ENCODE measurements at places on chromosomes 6 and 20.

DNA sequence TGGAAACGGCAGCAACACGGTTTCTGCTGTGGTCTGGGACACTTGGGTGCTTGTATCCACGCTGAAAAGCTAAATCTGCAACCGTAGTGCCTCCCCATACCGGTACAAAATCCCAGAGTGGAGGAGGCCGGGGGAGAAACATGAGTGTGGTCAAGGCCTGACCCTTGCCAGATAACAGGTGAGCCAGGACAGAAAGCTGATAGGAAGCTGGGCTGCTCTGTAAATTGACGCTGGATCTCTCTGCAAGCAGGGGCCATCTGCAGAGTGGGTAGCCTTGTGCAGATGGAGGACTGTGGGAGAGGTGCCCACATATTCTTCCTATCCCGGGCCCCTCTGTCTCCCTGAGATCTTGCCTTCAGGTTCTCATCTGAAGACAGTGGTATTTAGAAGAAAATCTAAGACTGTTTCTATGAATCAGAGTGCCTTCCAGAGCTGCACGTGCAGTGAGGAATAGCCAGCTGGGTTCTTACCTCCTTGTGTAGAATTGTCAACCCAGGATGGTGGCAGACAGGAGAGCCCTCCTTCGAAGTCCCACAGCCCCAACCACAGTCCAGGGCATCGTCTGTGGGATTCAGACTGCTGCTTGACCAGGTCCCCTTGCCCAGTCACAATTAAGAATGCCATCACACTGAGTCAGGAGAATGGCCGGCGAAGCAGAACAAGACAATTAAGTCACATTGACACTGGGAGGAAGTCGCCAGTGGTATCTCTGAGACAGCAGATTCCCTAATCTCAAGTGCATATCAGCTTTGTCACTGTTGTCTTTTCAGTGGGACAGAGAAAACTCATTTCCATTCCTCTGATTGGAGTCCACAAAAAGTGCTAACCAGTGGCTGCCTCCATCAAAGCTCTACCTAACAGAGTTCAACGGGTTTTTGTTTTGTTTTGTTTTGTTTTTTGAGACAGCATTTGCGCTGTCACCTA lies 100.0 kb upstream of the RIPOR2 start:
- DNase-seq = no peak

- no peak for DNase-seq
Observed at GRCh38 chr20:37282556-37282955, 6.9 kb upstream of the MANBAL start.

DNA sequence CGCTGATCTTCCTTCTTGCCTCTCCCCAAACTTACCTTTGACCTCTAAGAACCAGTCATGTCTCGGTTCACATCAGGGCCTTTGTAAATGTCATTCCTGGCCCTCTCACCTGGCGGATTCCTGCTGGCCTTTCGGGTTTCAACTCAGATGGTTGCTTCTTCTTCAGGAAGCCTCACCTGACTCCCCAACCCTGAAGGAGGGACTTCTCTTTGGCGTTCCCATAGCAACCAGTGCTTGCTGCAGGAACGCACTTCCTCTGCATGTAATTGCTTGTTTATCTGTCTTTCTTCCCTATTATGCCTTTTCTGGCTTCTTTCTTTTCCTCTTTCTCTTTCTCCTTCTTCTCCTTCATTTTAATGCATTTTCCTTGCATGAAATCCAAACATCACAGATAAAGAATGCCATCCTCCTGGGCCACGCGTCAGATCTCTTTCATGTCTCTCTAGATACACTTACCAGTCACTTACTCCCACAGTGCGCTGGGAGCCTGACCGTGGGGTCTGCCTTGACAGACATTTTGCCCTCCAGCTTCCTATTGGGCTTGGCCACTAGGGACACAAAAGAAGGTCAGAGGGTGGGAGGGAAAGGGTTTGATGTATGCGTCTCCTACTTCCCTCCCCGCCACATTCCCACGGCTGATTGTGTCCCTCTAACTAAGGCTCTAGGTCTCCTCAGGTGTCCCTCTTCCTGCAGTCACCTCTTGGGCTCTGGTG lies 295.7 kb upstream of the TSHZ2 start:
- no peak for DNase-seq

DNA sequence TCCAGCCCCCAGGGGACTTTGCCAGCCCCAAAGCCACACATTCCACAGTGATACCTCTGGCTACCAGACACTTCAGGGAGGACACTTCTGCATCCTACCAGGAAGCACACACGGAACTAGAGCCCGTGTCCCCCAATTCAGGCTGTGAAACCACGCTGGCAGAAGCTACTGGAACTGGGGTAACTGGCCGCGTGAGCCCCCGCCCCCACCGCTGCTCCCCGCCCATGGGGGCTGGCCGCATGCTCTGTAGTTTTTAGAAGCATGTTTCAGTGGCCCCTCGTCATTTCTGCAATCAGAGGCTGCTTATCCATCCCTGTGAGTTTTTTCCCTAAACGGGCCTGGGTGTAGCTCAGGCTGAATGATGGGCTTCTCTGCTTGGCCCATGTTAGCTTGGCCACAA lies 28.7 kb upstream of the AAR2 start:
- DNase-seq = no peak

DNA sequence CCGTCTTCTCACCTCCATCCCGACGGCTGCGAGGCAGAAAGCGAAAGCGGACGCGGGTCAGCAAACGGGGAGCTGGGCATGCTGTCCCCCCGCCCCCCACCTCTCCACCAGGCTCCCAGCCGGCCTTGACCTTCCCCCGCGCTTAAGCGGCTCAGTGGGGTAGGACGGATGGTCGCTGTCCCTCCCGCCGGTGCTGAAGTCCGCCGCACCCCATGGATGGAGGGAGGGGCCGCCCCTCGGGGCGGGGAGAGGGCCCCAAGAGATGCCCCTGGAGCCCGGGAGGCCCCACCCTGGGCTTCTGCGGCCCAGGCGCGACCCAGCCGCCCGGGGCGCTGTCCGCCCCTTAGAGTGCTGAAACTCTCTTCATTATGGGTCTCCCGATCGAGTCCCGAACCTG lies at the start of gene KCNB1:
Gene KCNB1, minus strand, starts transcription at position 48 of the 397 bp plus-strand sequence. CDS start 188 bp downstream, outside the sequence.
- no peak for DNase-seq
